ENCODE measurements at places on chromosomes 11 and 22. TPM values are rescaled to one million over a fixed set of nuclear protein-coding genes. Genes with fewer than 3 reads are reported as not detected.
A peak's percentile ranks its signal among the peaks of the same experiment; 100 is the strongest.

DNA sequence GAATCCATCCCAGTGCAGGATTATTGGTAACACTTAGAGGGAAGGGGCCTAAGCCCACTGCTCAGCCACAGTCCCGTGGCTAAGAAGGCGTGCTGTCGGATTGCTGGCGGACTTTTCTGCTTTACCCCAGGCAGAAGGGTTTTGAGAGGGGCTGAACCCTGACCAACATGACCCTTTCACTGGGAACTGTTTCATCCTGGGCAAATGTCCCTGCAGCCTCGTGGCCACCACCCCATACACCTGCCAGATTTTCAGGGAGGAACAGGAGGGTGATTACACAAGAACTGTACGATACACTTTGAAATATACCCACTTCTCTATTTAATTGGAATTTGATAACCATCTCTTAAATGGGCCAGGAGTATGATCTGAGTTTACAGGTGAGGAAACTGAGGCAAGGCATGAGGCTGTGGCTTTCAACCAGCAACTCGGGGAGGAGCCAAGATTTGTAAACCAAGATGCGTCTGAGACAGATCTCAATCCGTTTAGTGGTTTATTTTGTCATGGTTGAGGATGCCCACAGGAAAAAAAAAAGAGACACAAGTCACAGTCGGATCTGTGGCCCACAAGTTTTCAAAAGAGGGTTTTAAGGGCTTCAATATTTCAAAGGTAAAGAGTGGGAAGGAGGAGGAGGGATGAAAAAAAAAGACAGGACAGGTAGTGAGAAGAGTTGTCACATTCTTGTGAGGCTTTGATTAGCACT, 6.1 kb upstream of the APOL3 start:
- H3K27ac ChIP-seq = no peak overlapping the region
- DNase-seq = no peak
- peaks cover 23% of the 10 kb centered on the region for H3K4me1 ChIP-seq
- H3K4me3 ChIP-seq = no peak overlapping the region
- H3K36me3 ChIP-seq = no peaks in the 10 kb centered on the region

GRCh38 chr22:37803195-37803638, 4.5 kb upstream of the GCAT start:
- H3K27ac ChIP-seq = no peak overlapping the region
- no peak for DNase-seq
- peaks cover 27% of the 10 kb centered on the region for H3K4me1 ChIP-seq
- H3K27me3 ChIP-seq = no peaks in the 10 kb centered on the region
- H3K4me3 ChIP-seq = no peak overlapping the region
- H3K36me3 ChIP-seq = no peaks in the 10 kb centered on the region

DNA sequence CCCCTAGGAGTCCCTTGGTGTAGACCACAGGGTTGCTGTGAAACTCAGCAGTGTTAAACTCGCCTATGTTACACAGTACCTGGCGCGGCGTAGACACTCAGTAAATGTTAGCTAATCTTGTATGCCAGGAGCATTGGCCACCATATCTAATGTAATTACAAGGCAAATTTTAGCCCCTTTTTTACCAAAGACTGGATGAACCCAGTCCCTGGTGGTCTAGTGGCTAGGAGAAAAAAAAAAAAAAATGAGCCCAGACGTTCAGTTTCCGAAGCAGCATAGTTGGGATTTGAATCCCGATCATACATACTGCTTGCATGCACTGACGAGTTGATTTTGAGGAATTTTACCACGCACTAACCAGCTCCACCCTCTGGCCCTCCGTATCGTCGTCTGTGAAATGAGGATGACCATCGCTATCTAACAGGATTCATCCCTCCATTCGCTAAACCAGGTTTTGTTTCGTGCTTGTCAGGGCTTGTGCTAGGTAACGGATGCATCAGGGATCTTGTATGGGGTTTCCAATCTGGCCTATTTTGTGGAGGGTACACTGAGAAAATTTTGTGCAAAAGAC, 688 bp downstream of the PTS start:
- H3K4me3 ChIP-seq = peak overlapping the region; percentile 86
- H3K36me3 ChIP-seq = peaks cover 31% of the 10 kb centered on the region
- H3K27ac ChIP-seq = peak overlapping the region; percentile 97
- H3K27me3 ChIP-seq = no peaks in the 10 kb centered on the region

GRCh38 chr11:10181811-10182210, 112.2 kb downstream of the SBF2 start:
- H3K4me1 ChIP-seq = no peaks in the 10 kb centered on the region
- no peaks in the 10 kb centered on the region for H3K27me3 ChIP-seq
- H3K36me3 ChIP-seq = no peaks in the 10 kb centered on the region
- no peak overlapping the region for H3K27ac ChIP-seq
- DNase-seq = no peak
- H3K4me3 ChIP-seq = no peak overlapping the region

DNA sequence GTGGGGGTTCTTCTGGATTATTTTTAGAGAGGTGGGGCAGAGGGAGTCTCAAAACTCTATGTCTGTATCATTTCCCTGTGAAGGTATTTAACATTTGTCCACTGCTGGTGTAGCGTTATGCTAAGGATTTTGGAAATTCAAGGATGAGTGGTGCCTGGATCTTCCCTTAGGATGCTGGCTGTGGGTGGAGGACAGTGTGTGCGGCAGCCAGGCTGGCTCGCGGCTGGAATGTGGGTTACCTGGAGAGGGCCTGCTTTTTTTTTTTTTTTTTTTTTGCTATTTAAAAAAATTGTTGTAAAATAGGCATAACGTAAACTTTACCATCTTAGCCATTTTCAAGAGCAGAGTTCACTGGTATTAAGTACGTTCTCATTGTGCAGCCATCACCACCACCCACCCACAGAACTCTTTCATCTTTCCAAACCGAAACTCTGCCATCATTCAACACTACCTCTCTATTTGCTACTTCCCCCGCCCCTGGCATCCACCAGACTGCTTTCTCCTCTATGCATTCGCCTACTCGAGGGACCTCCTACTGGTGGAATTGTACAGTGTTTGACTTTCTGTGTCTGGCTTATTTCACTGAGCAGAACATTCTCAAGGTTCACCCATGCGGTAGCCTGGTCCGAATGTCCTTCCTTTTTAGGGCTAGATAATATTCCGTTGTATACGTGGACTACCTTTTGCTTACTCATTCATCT, 67.1 kb downstream of the PARVB start:
- H3K27ac ChIP-seq = no peak overlapping the region
- H3K36me3 ChIP-seq = peaks cover 6% of the 10 kb centered on the region
- no peaks in the 10 kb centered on the region for H3K27me3 ChIP-seq
- H3K4me3 ChIP-seq = no peak overlapping the region
- no peak for DNase-seq

DNA sequence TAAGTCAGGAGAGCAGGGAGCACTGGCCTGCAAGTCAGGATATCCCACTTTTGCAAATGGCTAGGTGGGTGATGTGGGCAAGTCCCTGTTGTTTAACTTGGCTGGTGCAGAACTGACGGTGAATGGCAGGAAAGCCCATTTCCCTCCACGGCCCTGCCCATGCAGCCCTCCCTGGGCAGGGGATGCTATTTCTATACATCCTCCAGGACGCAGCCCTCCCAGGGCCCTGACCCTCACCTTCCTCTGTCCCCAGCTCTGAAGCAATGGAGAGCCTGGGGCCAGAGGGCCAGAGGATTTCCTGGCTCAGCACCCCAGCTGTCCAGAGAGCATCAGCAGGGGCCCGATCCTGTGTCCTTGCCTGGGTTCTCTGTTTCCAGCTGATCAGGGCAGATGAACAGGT, 91.3 kb downstream of the TSPAN18 start:
- H3K4me3 ChIP-seq = no peak overlapping the region
- DNase-seq = peak; percentile 47
- no peak overlapping the region for H3K27ac ChIP-seq
- H3K27me3 ChIP-seq = no peaks in the 10 kb centered on the region
- H3K36me3 ChIP-seq = no peaks in the 10 kb centered on the region

DNA sequence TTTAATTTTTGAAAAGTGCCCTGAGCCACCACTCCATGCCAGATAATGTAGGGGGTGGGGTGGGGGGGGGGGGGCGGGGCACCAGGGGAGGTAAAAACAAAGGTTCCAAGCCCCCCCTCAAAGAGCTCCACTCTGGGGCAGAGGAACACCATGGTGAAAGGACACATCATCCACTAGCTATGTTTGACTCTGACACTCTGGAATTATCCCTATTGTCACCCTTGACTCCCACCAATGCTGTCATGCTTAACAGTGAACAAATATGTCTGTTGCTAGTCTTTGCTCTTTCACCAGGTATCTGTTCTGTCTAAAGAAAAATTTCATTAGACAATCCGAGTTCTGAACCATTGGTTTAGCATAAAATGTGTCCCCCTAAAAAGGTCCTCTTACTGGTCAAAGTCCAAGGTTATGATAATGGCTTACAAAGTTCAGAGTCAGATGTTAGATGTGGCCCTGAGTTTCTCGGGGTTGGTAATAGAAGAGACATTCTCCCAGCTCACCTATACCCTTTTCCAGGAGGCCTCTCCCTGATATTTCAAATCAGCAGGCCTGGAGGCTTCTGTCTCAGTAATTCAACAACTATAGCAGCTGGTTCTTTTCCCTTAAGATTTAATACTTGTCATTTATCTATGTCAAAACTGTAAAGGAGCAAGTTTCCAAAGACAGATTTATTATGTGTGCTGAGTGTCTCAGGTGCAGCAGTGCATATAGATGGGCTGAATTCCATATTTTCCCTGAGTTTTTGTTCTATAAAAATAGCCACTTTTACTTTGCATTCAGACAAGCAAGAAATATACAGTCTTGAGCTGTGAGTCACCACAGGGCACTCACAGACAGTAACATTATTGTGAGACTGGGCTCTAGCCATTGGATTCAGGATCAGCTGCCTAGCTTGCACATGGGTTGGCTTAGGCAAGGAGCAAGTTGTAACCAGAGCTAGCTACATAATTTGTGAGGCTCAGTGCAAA, 174.1 kb downstream of the CSNK2A3 start:
- no peak overlapping the region for H3K4me3 ChIP-seq
- no peaks in the 10 kb centered on the region for H3K36me3 ChIP-seq
- H3K27ac ChIP-seq = no peak overlapping the region
- DNase-seq = no peak
- no peaks in the 10 kb centered on the region for H3K4me1 ChIP-seq

The ACTN3 gene
- total RNA-seq = not detected

The LSP1 gene
- total RNA-seq = 78.2 TPM

The TCN1 gene
- not detected for total RNA-seq

The OR2D3 gene
- not detected for total RNA-seq

The SIK2 gene
- total RNA-seq = 32.6 TPM

The PDGFB gene
- 29.8 TPM for total RNA-seq
